ENCODE measurements at places on chromosomes 1 and 21.

GRCh38 chr1:88990426-88990825 lies 2.0 kb downstream of the KYAT3 start:
- DNase-seq, result no peak

DNA sequence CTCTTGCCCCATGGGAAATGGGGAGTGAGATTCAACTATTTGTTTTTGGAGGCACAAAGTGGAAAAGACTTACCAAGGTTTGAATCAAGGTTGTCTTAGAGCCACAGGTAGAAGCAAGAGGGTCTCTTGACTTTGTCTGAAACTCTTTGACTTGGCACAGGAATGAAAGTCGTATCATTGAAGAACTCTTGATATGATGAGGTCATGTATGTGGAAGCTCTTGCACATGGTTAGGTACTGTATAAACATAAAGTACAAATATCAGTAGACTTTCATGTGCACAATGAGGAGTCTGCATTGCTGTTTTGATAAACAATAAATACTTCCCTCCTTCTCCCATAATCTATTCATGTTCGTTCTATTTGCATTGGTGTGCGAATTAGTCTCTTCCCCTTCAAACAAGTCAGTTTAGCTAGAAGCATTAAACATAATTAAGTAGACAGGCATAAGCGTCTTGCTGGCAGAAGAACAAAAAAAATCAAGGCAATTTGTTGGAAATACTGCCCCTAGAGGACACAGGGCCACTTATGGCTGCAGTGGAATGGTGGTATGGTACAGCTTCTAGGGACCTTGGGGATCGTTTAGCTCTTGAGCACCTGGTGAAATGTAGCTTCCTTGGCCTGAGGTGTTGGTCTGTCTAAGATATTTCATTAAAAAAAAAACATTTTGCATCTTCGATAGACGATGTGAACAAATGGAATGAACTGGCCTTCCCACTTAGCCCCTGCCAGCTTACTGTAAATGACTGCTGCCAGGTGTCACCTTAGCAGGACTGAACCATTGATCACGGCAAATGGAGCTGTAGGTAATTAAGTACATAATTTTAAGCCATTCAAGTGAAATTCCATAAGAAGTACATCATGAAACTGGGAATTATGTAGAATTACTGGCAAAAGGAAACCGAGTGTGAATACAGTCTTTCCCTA lies 218.0 kb upstream of the GALNT2 start:
- DNase-seq, result peak; percentile 45

GRCh38 chr1:18989176-18989799 lies 32.8 kb upstream of the IFFO2 start:
- DNase-seq, result no peak

DNA sequence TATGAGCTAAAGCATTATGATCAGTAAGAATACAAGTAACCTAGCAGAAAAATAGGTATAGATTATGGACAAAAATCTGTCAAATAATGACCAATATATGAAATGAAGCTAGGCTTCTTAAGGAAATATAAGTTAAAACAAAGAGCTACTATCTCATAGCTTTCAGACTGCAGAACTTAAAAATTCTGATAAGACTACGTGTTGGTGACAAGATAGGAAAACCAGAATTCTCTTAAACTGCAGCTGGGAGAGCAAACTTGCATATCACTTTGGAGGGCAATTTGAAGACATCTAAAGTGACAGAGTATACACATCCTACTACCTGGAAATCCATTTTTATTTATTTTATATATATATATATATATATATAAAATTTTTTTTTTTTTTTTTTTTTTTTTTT lies 65.5 kb downstream of the LTN1 start:
- DNase-seq, result no peak

DNA sequence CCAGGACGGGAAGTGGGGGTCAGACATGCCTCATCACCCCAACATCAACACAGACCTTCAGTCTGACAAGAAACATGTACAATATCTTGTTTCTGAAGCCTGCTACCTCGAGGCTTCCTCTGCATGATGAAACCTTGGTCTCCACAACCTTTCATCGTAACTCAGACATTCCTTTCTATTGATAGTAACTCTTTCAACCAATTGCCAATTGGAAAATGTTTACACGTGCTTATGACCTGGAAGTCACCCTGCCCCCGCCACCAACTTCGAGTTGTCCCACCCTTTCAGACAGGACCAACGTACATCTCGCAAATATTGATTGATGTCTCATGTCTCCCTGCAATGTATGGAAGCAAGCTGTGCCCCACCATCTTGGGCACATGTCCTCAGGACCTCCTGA lies 159.5 kb downstream of the ETS2 start:
- no peak for DNase-seq

- no peak for DNase-seq
Observed at GRCh38 chr21:17406202-17406601, 106.6 kb upstream of the CXADR start.

DNA sequence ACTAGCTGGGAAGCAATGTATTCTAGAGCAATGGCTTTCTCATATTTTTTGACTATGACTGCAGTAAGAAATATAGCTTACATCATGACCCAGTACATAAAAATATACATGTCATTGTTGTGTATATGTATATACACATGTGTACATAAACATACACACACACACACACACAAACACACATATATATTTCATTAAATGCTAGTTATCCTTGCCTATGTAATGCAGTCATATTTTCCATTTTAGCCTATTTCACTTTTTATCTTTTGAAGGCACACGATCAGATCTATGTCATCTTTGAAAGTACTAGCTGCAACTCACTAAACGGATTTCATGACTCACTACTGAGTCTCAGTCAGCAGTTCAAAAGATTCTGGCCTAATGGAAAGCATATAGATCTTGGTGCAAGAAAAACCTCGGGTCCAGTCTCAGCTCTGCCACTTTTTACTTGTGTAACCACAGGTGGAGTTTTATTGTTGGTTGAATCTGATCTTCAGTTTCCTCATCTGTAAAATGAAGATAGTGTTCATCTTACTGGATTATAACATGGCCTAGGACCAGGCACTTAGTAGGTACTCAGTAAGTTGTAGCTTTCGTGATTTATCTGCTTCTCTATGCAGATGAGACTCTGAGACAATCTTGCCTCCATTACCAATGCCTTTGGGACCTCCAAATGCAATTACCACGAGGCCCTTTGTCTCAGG lies 325.6 kb downstream of the RRAGC start:
- no peak for DNase-seq

DNA sequence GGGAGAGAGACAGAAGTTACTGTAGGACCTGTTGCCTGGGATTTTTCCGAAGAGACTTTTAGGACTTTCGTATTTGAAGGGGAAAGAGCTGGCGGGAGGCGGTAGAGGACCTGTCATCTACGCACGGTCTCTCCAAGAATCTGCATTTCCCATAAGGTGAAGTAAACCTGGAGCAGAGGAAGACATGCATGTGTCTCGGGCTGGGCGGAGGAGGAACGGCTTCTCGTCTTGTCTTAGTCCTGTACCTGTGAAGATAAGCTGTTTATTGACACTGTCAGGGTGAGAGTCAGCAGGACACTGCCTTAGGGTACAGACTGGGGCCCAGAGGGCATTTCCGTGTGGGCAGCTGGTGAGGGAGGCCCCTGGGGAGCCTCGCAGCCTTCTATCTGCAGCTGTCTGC lies 123.4 kb upstream of the COL6A1 start:
- DNase-seq, result no peak

DNA sequence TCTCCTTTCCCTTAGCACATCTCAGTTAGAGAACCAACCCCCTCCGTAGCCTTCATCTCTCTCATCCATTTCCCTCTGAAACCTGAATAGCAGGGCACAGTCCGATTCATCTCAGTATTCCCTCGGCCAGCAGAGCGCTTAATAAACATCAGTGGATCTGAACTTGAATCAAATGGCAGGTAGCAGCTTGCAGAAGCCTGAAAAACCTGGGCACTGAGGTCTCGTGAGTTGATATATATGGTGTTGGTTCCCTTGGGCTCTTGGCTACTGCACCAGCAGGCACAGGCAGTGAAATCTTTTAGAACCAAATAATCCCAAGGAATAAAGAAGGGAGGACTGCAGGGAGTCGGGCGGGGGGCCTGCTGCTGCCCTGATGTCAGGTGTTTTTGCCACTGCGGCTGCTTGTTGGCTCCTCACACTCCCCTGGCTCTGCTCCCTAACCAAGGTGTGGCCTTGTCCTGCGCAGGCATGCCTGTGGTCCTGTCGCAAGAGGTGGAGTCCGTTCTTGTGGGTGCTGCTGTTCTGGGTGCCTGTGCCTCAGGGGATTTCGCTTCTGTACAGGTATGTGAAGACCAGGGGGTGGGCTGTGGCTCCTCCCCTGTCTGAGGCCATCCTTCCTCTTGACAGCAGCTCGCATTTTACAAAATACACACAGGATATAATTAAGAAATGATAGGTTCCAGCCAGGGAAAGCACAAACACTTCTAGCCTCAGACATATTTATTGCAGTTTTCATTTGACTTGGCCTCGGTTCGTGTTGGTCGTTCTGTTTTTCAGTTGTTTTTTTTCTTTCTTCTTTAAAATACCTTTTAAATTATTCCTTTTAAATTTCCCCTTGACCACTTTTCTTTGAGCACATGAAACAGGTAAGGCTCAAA lies 140.9 kb upstream of the HOOK1 start:
- no peak for DNase-seq

- peak; percentile 7 for DNase-seq
Observed at GRCh38 chr1:161071886-161072371, 2.2 kb upstream of the ARHGAP30 start.

DNA sequence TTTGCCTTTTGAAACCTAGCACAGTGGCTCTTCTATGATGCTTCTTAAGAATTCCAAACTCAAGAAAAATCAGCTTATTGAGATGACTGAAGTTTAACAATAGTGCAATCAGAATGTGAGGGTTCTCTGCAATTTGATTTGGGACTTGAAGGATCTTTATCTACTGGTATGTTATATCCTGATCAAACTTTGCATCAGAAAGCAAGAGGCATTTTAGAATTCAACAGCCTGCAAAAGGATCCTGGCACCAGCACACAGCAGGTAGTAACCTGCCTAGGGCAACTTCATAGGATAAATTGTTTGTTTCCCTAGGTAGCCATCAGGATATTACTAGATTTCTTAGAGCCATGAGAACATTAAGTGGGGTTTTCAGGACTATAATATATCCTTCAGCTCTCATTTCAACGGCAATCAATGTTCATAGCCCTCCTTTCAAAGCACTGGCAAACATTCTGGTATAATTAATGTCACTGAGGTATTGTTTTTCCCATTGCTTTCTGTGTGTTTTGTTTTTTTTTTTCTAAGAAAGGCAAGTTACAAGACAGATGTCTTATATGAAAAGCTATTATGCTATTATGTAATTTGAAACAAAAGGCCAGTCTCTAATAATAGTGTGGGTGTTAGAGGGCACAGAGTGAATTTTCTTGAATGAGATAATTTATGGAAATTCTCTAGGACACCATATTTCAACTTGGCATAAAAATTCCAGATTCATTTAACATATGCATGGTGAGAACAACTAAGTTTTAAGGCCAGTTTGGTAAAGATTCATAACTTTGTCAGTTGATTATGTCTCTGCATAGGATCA lies 34.5 kb downstream of the NTNG1 start:
- no peak for DNase-seq

GRCh38 chr21:38307771-38308531 lies 51.2 kb downstream of the KCNJ15 start:
- DNase-seq, result no peak

GRCh38 chr1:18077657-18078215 lies 29.9 kb upstream of the IGSF21 start:
- DNase-seq, result peak; percentile 10

- DNase-seq, result no peak
Observed at GRCh38 chr1:100657876-100658715, 61.4 kb upstream of the VCAM1 start.

DNA sequence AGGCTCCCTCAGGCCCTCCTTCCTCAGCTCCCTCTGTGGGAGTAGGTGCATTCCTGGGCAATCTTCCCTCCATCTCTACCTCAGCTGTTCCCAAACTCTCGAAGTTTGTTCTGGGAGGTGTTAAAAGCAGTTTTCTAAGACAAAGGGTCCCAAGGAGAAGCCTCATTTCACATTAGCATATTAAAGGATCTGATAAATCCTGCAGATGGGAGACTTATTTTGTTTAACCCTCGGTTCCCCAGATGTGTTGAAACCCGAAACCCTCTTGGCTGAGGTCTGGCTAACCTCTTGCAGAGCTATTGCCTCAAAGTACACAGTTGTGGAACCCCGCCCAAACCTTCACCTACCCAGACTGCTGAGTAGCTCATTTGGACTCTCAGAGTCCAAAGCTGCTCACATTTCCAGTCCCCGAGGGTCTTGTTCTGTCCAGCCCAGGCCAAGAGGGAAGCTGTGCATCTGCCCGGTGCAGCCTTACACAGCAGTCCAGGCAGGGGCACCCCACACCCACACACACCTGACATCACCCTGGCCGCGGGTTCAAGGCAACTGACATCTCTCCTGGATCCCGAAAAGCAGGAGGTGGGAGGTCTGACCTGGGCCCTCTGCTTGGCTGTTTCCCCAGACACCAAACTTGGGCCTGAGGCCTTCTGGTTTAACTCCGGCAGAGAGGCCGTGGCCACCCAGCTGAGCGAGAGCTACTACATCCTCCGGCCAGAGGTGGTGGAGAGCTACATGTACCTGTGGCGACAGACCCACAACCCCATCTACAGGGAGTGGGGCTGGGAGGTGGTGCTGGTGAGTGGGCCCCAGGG lies 19.5 kb upstream of the SELENON start:
- no peak for DNase-seq

DNA sequence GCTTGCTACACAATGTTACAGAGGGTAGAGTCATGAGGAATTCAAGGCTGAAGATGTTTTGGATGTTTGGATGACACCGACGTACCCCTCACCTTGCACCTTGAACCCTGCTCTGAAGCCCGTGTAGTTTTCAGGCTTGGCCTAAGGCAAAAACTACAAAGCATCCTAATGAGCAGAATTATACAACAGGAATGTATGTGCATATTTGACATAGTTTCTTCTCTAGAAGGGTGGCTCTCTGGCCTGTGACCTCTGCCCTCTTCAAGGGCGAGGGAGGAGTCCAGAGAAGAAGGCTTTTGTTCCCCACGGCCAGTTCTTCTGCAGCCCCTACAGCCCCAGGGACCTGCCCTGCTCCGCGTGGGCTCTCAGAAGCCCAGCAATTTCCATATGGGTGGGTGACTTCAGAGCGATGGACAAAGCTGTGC lies 43.3 kb downstream of the L1TD1 start:
- DNase-seq, result no peak

- no peak for DNase-seq
Observed at GRCh38 chr1:27192039-27192529, 37.2 kb upstream of the SLC9A1 start.

- DNase-seq, result no peak
Observed at GRCh38 chr1:158813164-158813563, 18.0 kb upstream of the MNDA start.

- DNase-seq, result no peak
Observed at GRCh38 chr1:164382384-164382783, 176.6 kb upstream of the PBX1 start.

DNA sequence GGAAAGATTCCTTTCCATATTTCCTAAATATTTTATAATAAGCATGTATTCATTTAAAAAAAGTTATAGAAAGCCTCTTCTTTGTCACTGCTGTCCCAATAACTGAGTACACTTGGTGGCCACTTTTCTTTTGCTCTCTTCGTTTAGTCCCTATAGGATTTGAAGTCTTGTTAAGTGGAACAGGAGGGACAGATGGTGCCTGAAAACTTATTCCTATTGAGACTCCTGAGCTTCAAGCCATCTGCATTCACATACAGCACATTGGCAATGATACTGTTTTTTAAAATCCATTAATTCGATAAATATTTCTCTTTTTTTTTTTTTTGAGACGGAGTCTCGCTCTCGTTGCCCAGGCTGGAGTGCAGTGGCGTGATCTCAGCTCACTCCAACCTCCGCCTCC lies 2.0 kb upstream of the ZBTB40 start:
- DNase-seq, result no peak

- DNase-seq, result no peak
Observed at GRCh38 chr1:153357853-153358690, at the start of gene S100A9. Gene S100A9, plus strand, starts transcription at chr1:153357854. Its CDS starts 430 bp downstream, at chr1:153358284.

GRCh38 chr1:56297208-56297607 lies 282.2 kb downstream of the PLPP3 start:
- DNase-seq, result no peak
